Osteocyte (in vitro differentiated cells): ENCODE measurements at places on chromosomes 2 and 18. TPM values are rescaled to one million over a fixed set of nuclear protein-coding genes. Genes with fewer than 3 reads are reported as not detected.
A peak's percentile ranks its signal among the peaks of the same experiment; 100 is the strongest.

M1AP gene
- total RNA-seq = not detected in 2 replicates

IL1RL1 gene
- not detected in 2 replicates for total RNA-seq

- H3K4me3 ChIP-seq = no peak overlapping the region
- no peaks in the 10 kb centered on the region for H3K27me3 ChIP-seq
- peaks cover 21% of the 10 kb centered on the region for H3K36me3 ChIP-seq
- H3K4me1 ChIP-seq = peaks cover 6% of the 10 kb centered on the region
- no peak for DNase-seq
These were observed 39.8 kb downstream of the RHBDD1 start for GRCh38 chr2:226875438-226876225.

- H3K36me3 ChIP-seq = no peaks in the 10 kb centered on the region
- peaks cover 5% of the 10 kb centered on the region for H3K4me1 ChIP-seq
- peak; percentile 59 for DNase-seq
These were observed 101.1 kb downstream of the TWIST2 start for GRCh38 chr2:238948765-238949641.

COQ10B gene
- 23.5 and 24.3 TPM in 2 replicates for total RNA-seq

- H3K36me3 ChIP-seq = peaks cover 16% of the 10 kb centered on the region
- no peak overlapping the region for H3K4me3 ChIP-seq
- no peak for DNase-seq
- H3K27ac ChIP-seq = no peak overlapping the region
- H3K27me3 ChIP-seq = no peaks in the 10 kb centered on the region
These were observed 4.2 kb downstream of the SPAST start for GRCh38 chr2:32067549-32067948.

DNA sequence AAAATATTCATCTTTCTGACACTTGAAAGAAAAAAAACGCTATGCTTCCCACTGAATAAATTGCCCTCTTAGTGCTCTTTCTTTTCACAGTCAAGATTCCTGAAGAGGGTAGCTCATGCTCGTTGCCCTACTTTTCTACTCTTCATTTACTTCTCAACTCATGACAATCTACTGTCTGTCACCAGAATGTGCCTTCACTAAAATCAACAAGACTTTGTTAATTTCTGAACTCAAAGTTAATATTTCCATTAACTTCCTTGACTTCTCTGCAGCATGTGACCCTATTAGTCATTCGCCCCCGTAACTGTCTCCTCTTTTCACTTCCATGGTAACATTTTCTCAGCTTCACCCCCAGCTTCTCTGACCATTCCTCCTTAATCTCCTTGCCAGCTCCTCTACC is 98.9 kb upstream of the MAPRE2 start:
- peak overlapping the region; percentile 12 for H3K27ac ChIP-seq
- no peaks in the 10 kb centered on the region for H3K36me3 ChIP-seq
- peaks cover 17% of the 10 kb centered on the region for H3K4me1 ChIP-seq

DNA sequence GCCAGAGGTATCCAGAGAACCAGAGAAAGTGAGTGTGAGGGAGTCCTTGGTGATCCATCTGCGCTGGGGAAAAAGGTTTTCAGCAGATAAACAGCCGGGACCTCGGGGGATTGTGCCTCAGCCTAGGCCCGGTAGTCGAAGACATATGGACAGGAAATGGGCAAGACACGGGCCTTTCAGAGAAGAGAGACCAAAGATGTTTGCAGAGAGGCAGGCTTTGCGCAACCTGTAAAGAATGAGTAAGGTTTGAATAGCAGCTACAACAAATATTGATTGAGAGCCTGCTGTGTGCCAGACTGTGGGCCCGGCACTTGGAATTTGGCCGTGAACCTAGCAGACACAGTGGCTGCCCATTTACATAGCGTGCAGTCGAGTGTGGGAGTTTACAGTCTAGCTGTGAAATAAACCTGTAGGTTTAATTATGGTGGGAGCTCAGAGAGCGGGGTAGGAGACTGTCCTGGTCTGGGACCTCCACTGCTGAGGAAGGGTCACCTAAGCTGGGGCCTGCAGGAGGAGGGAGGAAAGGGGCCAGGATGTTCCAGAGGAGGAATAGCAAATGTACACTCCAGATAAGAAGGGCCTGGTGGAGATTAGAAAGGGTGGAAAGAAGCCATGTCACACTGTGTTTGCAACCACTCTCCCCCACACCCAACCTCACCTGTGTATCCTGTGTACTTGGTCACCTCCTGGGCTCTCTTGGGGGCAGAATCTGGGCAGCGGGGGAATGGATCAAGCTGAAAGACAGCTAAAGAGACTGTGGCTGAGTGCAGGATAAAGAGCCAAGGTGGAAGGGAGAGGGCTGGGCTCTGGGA is 3.0 kb downstream of the SH2D6 start:
- peaks cover 22% of the 10 kb centered on the region for H3K4me1 ChIP-seq
- no peaks in the 10 kb centered on the region for H3K27me3 ChIP-seq
- no peaks in the 10 kb centered on the region for H3K36me3 ChIP-seq
- H3K4me3 ChIP-seq = no peak overlapping the region
- no peak for DNase-seq

DNA sequence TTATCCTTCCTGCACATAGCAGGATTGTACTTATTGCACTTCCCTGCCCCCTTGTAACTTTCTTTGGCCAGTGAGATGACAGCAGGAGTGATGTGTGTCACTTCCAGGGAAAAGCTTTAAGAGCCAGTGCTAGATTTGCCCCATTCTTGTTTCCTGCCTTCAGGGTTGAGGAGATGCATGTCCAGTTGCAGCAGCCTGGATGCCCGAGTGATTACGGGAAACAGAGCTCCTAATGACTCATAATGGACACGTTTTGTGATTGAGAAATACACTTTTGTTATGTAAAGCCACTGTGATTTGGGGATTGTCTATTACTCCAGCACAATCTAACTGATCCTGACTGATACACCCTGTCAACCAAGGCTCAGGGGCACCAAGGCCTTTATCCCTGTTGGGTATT is 5.0 kb upstream of the TET3 start:
- H3K4me3 ChIP-seq = no peak overlapping the region
- peaks cover 6% of the 10 kb centered on the region for H3K27me3 ChIP-seq
- H3K36me3 ChIP-seq = no peaks in the 10 kb centered on the region
- peaks cover 26% of the 10 kb centered on the region for H3K4me1 ChIP-seq

MYO7B gene
- total RNA-seq = not detected in 2 replicates

RAB6C gene
- total RNA-seq = not detected in 2 replicates

GRCh38 chr2:58350484-58350883 is 109.4 kb upstream of the FANCL start:
- no peak overlapping the region for H3K27ac ChIP-seq
- no peaks in the 10 kb centered on the region for H3K4me1 ChIP-seq
- H3K36me3 ChIP-seq = no peaks in the 10 kb centered on the region
- H3K27me3 ChIP-seq = peaks cover 24% of the 10 kb centered on the region
- H3K4me3 ChIP-seq = no peak overlapping the region

- H3K36me3 ChIP-seq = no peaks in the 10 kb centered on the region
- no peak for DNase-seq
- no peaks in the 10 kb centered on the region for H3K4me1 ChIP-seq
- no peak overlapping the region for H3K27ac ChIP-seq
These were observed 475.6 kb upstream of the VRK2 start for GRCh38 chr2:57570961-57571360.

OSGEPL1 gene
- 10.0 and 10.6 TPM in 2 replicates for total RNA-seq

GRCh38 chr2:215188078-215188477 is 49.7 kb upstream of the ABCA12 start:
- H3K27me3 ChIP-seq = peaks cover 12% of the 10 kb centered on the region
- H3K27ac ChIP-seq = no peak overlapping the region
- no peak for DNase-seq

DNA sequence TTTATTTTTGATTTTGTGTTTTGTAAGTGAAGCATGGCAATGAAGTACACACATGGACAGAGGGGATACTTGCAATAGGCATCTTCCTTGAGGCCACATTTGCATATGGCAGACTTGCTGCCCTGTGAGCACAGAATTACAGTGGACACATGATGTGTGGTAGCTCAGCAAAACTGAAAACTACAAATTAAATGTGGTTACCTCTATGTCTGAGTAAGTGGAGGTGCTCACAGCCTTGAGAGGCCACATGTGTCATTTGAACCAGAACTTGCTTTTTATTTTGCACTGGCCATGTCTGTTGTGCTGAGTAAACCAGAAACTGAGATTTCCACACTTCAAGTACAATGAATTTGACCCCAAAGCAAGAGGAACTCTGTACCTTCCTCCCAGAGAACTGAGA is 998.5 kb upstream of the NXPH2 start:
- peaks cover 5% of the 10 kb centered on the region for H3K27me3 ChIP-seq
- no peaks in the 10 kb centered on the region for H3K4me1 ChIP-seq
- no peak for DNase-seq
- H3K4me3 ChIP-seq = no peak overlapping the region
- H3K27ac ChIP-seq = no peak overlapping the region

DNA sequence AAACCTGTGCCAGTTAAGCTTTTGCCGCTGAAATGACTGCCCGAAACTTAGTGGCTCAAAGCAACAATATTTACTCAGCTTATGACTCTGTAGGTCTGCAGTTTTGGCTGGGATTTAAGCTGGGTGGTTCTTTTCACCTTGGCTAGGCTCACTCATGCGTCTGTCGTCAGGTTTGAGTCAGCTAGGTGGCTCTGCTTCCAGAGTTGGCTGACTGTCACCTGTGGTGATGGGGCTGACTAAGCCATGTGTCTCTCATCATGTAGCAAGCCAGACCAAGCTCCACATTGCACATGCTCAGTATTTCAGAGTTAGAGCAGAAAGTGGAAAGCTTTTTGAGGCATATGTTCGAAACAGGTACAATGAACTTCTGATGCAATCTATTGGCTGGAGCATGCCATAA is 354.8 kb downstream of the MEIS1 start:
- H3K27ac ChIP-seq = no peak overlapping the region
- no peak overlapping the region for H3K4me3 ChIP-seq
- H3K27me3 ChIP-seq = peaks cover 8% of the 10 kb centered on the region
- H3K4me1 ChIP-seq = peaks cover 5% of the 10 kb centered on the region
- no peak for DNase-seq
